ENCODE measurements at places on chromosomes 11 and 22.
A peak's percentile ranks its signal among the peaks of the same experiment; 100 is the strongest.

DNA sequence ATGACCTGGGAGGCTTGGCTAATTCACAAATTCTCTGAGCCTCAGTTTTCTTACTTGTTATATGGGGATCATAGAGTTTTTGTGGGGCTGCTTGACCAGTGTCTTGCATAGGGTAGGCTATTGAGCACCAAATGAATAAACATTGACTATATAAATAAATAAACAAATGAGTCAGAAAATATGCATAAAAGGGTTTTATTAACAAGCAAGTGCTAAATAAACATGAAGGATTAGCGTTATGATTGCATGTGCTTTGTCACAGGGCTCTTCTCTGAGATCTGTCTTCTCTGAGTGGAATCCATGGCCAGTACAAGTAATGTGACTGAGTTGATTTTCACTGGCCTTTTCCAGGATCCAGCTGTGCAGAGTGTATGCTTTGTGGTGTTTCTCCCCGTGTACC, at the start of gene OR4B1:
Gene OR4B1 (plus strand): TSS at position 301 of the 400 bp plus-strand sequence. CDS start 0 bp downstream, at position 301.
- DNase-seq = no peak

- no peak for DNase-seq
Observed at GRCh38 chr11:130890039-130890745, 26.1 kb downstream of the SNX19 start.

DNA sequence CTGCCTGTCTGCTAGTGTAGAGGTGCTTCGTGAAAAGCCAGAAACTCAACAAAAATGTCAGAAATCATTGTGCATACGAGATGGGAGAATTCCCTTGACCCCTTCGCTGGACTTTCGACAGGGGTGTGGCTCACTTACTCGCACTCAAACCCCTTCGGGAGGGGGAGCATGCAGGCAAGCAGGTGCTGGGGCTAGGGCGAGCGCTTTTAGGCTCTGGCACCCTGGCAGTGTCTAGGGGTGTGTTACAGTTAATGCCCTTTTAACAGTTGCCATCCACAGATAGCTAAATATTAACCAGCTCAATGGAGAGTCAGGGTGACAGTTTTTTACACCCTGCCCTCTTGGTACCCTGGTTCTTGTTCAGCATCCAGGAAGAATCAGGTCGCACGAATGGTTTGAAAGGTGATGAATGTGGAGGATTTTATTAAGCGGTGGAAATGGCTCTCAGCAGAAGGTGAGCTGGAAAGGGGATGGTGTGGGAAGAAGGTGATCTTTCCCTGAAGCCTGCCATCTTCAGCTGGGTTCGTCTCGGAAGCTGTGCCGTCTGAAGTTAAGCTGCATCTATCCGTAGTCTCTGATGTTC, 59.6 kb upstream of the SHANK2 start:
- DNase-seq = peak; percentile 22

DNA sequence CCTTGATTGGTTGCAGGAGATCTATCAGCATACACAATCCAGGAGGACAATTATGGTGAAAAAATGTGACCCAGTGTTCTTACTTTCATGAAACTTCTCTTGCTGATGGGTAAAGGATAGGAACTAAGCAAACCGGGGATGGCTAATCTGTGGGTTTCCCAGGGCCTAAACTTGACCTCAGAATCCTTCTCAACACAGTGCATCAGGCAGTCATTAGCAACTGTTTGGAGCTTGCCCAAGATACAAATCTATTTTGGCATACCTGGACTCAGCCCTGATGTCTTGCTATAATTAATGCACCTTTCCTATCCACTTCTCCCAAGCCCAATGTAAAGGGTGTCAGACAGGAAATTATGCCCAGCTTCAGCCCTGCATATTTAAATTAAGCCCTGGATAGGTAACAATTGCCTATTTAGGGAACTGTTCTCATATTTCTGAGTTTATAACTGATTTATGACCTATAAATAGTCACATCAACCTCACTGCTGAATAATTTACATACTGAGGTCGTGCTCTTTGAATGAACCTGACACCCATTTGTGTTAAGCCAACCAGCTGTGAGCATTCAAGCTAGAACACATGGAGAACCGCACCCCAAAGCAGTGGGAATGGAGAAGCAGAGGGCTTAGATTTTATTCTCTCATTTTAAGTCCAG, 9.2 kb upstream of the PHF21A start:
- no peak for DNase-seq

DNA sequence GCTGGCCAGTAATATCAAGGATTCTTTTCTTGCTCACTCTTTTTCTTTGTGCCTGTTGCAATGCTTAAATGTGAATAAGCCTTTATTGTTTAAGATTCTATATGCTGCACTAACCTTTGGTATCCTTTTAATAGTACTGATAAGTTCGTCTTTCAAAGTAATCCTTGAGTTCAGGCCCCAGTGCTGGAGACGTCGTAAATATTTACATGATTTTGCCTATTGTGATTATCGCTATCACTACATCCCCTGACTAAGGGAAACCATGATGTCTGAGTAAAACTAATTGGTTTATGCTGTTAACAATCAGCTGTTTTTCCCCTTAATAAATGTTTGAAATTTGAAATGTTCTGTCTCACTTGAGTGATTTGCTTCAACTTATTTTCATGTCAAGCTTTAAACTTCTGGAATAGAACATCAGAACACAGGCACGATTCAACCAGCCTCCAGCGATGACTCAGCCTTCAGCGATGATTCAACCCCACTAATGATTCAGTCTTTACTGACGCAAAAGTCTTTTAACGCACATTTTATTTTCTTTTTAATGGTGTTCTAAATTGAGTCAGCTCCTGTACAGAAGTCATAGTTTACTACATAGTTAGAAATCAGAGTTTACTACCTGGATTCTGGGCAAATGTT, 3.9 kb downstream of the HTATIP2 start:
- no peak for DNase-seq

DNA sequence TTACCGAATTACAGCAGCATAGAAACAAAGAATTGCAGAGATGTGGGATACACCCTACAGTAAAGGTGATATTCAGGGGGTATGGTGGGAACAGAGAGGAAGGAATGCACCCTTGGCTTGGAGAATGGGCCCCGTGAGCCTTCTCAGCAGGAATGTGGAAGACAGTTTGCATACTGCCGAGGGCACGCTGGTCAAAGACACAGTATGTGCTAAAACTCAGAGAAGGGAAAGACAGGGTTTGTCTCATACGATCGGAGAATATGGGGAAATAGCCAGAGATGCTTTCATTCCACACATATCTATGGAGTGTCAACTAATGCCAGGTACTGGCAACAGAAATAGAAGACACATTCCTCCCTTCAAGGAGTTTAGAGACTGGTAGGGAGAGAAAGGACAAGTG, 36.9 kb downstream of the UBASH3B start:
- no peak for DNase-seq

GRCh38 chr22:17846326-17846992, 72.2 kb upstream of the BID start:
- DNase-seq = no peak

DNA sequence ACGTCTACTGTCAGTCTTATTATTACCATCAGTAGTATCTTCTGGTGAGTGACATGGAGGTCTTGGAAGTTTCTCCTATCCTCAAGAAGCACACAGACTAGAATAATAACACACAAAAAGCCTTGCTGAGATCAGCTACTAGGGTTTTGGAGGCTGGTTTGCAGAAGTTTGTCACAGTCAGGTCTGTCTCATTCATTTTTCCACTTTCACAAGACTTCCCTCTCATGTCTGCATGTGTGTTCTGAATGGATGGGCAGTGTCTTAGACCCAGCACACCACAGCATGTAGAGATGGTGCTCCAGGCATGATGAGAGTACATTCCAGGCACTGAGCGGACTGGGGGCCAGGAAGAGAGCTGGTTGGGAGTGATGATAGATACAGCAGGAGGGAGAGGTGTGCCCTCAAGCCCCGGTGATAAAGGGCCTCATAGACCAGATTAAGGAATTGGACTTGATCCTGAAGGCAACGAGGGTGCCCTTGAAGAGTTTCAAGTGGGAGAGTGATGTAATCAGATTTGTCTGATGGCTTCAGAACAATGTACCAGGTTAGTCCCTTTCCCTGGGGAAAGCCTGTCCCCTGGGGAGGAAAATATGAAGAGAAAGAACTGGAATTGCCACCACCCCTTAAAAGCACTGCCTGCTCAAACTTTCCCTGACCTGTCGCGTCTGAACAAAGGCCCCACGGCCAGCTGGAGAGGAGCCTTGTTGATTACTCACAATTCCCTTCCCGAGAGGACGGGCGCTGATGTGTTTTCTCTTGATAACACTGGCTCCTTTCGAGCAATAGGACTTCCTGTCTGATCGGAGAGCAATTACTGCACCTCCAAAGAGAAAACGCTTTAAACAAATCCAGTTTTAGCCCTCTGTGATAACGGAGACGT, 45.1 kb upstream of the LMO2 start:
- DNase-seq = no peak

DNA sequence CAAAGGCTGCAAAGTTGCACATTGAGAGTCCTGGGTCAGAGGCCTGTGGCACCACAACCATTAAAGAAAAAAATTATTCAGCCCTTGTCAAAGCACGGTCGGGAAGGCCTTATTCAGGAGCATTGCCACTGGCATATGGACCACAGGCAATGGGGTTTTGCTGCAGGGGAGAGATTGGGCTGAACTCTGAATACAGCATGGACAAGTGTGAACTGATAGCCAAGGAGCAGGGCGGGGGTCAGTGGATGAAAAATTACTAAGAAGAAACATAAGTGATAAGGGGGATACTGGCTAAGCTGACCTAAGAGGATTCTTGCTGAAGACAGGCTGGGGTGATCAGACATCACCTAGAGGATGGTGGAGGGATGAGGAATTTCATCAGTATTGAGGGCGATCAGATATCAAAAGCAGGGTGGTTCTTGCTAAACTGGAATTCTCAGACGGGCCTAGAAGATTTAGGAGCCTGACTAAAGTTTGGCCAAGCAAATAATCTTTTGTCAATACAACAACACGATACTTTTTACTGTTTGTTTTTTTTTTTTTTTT, 3.3 kb upstream of the DGCR8 start:
- DNase-seq = no peak

DNA sequence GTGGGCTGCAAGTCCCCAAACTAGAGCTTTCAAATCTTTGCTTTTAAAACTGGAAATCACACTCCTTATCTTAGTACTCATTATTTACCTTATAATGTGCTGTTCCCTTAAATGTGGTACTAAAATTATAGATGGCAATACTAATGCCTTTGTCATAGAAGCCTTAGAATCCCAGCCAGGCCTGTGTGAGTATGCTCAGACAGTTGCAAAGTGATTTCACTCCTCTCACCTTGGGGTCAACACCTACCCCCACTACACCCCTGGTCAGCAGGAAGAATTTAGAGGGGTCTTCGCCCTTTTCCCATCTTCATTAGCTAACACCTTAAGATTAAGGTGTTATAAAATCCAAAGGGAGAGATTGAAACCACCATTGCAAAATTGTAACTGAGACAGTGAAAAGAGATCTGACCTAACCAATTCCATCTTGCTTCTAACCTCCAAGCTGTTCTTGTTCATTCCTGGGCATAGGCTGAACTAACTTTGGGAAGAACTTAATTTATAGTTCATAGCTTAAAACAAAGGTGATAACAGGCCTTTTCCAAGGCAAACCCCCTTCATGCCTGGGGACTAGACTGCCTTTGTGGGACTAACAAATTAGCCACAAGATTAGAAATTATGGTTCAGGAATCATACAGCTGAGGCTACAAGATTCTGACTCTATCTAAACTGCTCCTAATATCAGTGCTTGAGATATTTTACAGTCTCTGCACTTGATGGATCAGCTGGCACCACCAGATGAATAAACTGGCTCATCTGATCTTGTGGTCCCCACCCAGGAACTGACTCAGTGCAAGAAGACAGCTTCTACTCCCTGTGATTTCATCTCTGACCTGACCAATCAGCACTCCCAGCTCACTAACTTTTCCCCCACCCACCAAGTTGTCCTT, 10.4 kb upstream of the MRPL17 start:
- DNase-seq = no peak

GRCh38 chr11:63917692-63918506, 935 bp upstream of the RCOR2 start:
- DNase-seq = peak; percentile 90

GRCh38 chr11:955154-956063, 29.7 kb downstream of the AP2A2 start:
- DNase-seq = no peak

GRCh38 chr11:63683133-63683991, 2.1 kb downstream of the RTN3 start:
- no peak for DNase-seq

DNA sequence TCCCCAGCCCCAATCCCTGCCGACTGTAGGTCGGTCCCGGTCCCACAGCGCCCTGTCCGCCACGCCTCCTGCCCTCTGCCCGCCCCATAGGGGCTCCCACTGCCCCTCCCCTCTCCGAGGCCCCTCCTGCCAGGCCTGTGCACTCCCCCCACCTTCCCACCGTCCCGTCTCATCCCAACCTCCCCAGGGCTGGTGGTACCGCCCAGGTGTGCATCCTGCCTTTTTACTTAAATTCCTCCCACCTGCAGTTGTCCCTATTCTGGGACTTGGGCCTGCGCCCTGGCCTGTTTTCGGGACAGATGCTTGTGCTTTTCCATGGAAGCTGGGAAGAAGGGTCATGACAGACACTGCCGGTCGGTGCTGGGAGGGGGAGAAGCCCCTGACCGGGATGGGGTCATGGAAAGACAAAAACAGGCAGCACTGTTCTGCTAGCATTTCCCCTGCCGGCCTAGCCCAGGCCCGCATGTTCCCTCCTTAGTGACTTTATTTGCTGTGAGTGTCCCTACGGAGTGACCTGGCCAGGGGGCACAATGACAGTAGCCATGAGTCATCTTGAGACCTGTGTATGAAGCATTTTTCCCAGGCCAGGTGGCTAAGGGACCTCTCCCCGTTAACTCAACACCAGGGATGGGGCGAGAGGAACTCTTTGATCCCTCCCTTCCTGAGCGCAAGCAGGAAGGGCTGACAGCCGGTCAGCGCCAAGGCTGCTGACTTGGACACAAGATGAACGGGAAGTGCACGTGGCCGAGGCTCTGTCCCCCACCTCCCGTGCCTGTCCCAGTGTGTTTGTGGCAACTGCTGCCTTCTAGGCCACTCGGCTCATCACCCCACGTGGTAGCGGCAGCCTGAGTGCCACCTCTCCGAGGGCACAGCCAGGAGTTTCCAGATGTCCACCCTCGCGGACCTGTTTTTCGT, 7.1 kb downstream of the TBX1 start:
- no peak for DNase-seq

GRCh38 chr11:106086135-106086534, 8.7 kb downstream of the AASDHPPT start:
- no peak for DNase-seq

- no peak for DNase-seq
Observed at GRCh38 chr22:46068593-46069491, 81.5 kb upstream of the PPARA start.

DNA sequence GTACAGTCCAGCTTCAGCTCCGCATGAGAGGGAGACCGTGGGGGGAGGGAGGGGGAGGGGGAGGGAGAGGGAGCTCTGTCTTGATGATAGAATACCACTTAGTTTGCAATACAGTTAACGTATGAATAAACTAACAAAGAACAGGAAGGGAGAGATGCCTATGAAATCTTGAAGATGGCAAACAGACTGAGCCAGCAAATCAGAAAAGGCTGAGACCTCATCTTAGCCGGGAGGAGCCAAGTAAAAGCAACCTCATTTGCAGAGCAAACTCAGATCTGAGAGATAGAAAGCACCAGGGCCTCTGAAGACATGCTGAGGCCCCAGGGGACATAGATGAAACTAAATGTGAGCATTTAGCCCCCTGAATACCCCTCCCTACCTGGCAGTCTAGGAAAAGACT, 23.0 kb downstream of the APLP2 start:
- DNase-seq = no peak

- no peak for DNase-seq
Observed at GRCh38 chr22:32199961-32200360, 4.9 kb downstream of the RFPL2 start.

- DNase-seq = no peak
Observed at GRCh38 chr22:46481386-46481785, 56.0 kb downstream of the CELSR1 start.

- DNase-seq = no peak
Observed at GRCh38 chr11:10925149-10925926, 67.5 kb upstream of the ZBED5 start.
